ENCODE measurements at places on chromosomes 11 and 22.

GRCh38 chr11:33657757-33658156 lies 42.9 kb downstream of the C11orf91 start:
- no peak for DNase-seq

GRCh38 chr22:40857309-40857855 lies 434 bp downstream of the XPNPEP3 start:
- no peak for DNase-seq

DNA sequence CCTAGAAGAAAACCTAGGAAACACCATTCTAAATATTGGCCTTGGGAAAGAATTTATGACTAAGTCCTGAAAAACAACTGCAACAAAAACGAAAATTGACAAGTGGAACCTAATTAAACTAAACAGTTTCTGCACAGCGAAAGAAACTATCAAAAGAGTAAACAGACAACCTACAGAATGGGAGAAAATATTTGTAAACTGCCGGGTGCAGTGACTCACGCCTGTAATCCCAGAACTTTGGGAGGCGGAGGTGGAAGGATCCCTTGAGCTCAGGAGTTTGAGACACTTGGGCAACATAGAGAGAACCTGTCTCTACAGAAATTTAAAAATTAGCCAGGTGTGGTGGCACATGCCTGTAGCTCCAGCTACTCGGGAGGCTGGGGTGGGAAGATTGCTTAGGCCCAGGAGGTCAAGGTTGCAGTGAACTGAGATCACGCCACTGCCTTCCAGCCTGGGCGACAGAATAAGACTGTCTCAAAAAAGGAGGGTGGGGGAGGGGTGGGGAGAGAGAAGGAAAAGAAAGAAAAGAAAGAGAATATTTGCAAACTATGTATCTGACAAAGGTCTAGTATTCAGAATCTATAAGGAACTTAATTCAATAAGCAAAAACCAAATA lies 14.0 kb downstream of the OR2AT4 start:
- DNase-seq, result no peak

DNA sequence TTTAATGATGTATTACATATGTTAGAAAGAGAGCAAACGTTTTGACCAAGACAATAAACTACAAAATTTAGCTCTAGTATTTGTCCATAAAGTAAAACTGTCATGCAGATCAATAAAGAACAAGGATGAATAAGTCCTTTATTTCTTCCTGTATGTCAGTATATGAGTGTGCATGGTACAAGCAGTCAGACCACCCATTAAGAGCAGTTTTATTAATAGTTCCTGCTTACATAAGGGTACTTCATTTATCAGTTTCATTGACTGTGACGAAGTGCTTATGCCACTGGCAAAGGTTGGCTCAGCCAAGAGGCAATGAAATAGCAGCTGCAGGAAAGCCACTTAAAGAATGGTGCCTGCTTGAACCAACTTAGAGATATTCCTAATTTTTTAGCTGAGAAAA lies 913.0 kb upstream of the CNTN5 start:
- DNase-seq, result no peak

GRCh38 chr22:25488244-25489020 lies 76.0 kb upstream of the GRK3 start:
- no peak for DNase-seq

GRCh38 chr22:36221799-36222751 lies 17.3 kb downstream of the APOL2 start:
- peak; percentile 22 for DNase-seq

DNA sequence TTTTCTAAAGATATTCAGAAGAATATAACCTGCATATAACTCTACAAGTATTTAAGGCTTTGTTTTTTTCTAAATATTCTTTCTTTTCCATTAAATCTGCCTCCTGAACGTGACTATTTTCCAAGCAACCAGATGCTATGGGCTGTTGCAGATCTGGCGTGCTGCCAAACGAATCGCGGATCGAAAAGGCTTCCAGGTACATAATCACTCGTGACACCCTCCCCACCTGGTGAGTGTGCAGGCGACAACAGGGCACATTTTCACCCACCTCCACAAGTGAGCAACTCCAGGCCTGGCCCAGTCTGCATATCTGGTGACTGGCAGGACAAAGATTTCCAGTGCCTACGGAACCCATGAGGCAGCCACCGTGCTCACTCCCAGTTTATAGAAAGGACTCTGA lies 660.1 kb downstream of the OPCML start:
- no peak for DNase-seq

DNA sequence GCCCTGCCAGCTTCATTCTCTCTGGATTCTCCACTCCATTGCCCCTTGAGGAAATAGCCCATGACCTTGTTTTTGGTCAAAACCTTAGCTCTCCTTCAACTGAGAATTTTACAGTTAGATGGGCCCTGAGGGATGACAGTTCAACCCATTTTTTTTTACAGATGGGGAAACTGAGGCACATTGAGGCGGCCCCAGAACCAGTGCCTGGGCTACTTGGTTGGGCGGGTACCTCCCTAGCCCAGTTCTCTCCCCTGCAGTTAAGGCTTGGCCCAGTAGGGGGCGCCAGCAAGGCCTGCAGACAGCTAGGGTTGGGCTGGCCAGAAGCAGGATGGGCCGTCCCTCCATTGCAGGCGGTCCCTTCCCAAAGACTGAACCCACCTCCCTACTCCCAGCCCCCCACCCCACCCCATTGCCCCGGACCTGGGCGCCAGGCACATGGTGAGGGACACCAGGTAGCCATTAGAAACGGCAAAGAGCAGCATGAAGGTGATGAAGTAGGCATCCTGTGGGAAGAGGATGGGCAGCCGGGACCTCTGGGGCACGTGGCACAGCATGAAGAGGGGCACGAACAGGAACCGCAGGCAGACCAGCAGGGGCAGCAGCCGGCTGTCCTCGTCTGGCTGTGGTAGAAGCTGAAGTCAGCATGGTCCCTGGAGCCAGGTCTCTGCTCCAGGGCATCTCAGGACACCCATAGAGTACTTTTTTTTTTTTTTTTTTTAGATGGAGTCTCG lies 7.6 kb downstream of the SLC29A2 start:
- DNase-seq, result peak; percentile 38

DNA sequence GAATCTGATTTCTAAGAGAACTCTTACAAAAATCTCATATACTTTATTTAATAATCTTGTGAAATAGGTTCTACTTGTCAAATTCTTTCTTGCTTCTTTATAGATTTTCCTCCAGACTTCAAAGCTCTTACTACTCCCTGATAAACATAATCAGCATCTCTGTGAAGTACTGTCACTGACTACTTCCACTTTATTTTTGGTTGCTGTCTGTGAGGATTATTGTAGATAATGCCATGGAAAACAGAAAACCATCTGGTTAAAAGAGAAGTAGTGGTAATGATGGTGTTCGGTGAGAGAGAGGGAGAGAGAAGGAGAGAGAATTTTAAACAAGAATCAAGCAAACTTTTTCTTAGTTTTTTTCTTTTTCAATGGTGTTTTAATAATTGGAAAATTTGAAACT lies 152.3 kb downstream of the TMEM135 start:
- DNase-seq, result no peak

All from central memory CD4-positive, alpha-beta T cell (primary cell).